ENCODE measurements at places on chromosomes 6 and 20.

DNA sequence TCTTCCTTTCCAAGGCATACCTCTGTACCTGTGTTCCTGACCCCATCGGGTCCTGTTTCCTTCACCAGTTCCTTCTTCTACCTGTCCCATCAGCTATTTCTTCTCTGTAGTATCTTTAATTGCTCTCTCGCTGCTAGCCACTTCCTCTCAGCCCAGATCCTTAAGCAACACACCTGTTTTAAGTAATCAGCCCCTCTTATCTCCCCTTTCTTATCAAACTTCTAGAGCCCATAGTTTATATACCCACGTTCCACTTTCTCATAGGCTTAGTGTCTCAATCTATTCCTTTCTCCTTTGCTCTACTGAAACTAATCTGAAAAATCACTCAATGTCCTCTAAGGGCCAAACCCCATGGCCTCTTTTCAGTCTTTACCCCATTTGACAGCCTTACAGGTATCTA lies 239.6 kb downstream of the BTBD9 start:
- no peak for DNase-seq

DNA sequence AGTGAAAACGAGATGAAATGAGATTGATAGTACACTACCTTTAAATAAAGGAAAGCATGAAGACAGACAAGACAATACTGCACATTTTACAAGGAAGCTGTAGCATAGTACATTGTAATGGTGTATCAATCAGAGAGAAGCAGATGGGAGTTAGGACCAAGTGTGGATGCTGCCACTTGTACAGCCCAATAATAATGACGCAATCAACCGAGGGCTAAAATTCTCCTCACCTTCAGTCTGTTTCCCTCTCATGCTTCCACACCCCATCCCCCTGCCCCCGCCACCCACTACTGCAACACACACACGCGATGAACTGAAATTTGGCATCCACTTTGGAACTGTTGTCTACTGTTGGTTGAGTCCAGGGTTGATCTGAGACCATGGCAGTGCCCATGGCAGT lies 12.4 kb upstream of the HDGFL1 start:
- no peak for DNase-seq

DNA sequence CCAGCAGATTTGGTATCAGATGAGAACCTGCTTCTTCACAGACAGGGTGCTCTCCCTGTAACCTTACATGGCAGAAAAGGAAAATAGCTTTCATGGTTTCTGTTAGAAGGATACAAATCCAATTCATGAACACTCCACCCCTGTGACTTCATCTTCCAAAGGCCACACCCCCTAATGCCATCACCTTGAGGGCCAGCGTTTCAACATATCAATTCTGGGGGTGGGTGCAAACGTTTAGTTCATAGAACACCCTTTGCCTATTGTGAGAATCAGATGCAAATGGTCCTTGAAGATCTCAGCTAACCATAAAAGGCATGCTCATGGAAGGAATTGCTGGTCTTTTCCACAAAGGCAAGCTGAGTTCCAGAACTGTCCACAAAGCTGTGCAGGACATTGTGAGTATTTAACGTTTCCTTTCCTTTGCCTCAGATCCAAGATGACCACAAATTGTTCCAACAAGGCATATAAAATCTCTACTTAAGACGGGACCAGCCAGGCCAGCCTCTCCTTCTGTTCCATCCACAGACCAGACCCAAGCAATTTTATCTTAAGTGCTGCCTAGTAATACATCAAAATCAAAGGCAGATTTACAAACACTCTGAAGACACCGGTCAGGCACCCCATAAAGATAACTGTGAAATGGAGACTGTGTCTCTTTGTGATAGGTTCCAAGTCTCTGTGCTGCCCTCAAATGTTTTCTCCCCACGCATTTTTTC lies 34.7 kb upstream of the SSTR4 start:
- DNase-seq = no peak

DNA sequence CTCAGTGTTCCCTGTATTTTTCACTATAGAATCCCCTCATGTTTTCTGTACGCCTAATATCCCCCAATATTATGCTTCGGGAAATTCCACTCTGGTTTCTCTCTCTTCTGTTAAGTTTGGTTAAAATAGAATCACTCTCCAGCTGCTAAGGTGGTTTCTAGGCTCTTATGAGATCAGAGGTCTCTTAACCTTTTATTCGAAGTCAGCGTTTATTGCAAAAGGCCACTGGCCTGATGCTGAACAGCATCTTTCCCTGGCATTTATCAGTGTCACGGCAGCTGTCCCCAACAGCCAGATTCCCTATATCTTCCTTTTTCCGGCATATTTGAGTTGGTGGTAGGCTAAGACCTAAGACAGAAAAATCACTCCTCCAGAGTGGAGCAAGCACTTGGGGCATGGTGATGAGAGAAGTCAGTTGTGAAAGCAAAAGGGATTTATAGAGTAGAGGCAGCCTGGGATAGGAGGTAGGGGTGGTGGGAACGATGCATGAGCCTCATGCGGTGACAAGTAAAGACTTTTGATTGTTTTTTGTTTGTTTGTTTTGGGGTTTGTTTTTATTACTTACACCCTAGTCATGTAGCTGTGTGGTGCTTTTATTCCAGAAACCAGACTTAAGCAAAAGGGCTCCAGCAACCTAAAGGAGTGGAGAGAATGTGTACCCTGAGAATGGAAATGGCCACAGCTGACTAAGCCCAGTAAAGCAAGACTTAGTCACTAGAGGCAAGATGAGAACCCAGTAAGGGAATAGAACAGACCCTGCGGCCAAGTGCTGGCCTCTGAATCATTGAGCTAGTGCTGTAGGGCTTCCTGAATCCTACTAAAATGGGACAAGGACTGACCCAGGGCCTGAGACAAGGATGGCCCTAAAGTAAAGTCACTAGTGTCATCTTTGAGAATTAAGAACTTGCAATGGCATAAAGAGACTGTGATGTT lies 233.0 kb upstream of the PRND start:
- no peak for DNase-seq
